ENCODE measurements at places on chromosomes 4 and X.

- DNase-seq = no peak
Observed at GRCh38 chr4:3911252-3911856, 145.2 kb downstream of the ADRA2C start.

- no peak for DNase-seq
Observed at GRCh38 chr4:90163872-90164271, 36.7 kb downstream of the CCSER1 start.

DNA sequence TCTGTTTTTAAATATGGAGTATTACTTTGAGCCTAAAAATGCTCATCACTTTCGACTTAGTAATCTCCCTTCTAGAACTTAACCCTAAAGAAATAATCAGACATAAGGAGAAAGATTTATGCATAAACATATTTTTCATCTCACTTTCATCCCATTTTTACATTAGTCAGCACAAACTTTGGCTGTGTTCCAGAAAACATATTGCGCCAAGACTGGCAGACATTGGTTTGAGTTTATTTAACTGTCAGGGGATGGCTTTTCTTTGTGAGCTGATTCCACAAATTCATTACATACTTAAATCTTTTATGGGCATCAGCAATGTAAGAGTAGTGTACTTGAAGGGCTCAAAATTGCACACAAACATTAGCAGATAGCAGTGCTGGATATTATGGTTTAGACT lies 23.7 kb downstream of the MAOA start:
- no peak for DNase-seq

- no peak for DNase-seq
Observed at GRCh38 chr4:78720994-78721677, 55.0 kb upstream of the BMP2K start.

DNA sequence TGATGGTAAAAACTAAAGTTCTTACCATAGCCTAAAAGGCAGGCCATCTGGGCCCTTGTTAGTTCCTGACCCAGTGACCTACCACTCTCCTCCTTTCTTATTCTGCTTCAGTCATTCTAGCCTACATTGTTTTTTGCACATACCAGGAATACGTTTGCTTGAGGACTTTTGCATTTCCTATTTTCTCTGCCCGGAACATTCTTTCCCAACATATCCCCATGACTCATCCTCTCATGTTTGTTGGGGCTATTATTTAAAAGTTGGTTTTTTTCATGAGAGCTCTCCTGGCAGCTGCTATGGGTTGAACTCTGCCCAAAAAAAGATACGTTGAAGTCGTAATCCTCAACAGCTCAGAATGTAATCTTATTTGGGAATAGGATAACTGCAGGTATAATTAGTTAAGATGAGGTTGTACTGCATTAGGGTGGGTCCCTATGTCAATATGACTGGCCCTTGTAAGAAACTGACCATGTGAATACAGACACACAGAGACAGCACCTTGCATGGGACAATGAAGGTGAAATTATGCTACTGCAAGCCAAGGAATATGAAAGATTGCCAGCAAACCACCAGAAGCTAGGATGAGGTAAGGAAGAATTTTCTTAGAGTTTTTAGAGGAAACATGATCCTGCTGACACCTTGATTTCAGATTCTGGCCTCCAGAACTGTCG lies 138.3 kb upstream of the PDHA2 start:
- DNase-seq = no peak

- no peak for DNase-seq
Observed at GRCh38 chr4:11053601-11054220, 369.1 kb upstream of the CLNK start.

GRCh38 chr4:182502064-182502463 lies 258.9 kb downstream of the TENM3 start:
- no peak for DNase-seq

- DNase-seq = no peak
Observed at GRCh38 chr4:30630431-30630830, 89.7 kb upstream of the PCDH7 start.

DNA sequence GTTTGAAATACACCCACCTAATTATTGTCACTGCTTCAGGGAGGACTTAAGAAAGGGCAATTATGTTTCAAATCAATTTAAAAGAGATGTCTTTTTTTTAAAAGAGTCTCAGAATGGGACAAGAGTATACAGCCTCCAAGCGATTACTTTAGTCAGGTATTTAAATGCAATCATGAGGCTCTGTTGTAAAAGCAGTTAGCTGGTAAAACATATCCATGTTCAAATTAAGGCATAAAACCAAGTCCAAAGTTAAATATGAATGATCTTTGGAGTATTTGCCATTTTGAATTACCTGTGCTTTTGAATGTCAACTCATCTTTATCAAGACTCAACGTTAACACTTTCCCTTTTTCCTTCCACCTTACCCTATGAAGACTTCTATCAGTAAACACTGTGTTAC lies 13.7 kb downstream of the RPS6KA6 start:
- no peak for DNase-seq

GRCh38 chrX:119942831-119943184 lies 743 bp downstream of the NKAP start:
- no peak for DNase-seq

DNA sequence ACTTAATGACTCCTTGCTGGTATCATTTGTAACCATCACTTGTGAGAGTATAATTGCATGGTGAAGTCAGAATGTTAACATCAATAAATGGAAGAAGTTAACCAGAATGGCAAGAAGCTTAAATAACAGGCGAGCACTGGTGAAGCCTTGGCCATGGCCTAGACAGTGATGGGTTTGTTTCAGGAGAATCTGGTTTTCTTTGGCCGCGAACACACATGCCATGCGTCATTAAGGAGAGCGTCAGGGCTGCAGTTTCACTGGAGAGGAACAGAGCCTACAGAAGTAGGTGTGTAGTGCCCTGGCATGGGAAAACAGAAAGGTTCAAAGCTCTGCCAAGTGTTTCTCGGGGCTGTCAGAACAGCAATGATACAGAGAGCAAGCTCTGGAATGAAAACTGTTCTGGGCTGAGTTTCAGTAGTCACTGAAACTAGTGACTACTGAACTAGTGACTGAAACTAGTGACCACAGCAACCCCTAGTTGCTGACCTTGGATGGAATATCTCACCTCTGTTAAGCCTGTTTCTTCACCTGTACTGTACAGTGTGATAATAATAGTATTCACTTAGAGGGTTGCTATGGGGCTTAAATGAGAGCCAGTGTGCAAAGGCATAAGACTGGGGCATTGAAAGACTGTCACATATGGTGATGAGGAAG lies 93.8 kb downstream of the C4orf51 start:
- no peak for DNase-seq

- no peak for DNase-seq
Observed at GRCh38 chr4:95572304-95572991, 23.7 kb upstream of the UNC5C start.

- no peak for DNase-seq
Observed at GRCh38 chr4:16783119-16783518, 115.3 kb downstream of the LDB2 start.

- DNase-seq = no peak
Observed at GRCh38 chr4:101833480-101833879, 43.0 kb downstream of the BANK1 start.

DNA sequence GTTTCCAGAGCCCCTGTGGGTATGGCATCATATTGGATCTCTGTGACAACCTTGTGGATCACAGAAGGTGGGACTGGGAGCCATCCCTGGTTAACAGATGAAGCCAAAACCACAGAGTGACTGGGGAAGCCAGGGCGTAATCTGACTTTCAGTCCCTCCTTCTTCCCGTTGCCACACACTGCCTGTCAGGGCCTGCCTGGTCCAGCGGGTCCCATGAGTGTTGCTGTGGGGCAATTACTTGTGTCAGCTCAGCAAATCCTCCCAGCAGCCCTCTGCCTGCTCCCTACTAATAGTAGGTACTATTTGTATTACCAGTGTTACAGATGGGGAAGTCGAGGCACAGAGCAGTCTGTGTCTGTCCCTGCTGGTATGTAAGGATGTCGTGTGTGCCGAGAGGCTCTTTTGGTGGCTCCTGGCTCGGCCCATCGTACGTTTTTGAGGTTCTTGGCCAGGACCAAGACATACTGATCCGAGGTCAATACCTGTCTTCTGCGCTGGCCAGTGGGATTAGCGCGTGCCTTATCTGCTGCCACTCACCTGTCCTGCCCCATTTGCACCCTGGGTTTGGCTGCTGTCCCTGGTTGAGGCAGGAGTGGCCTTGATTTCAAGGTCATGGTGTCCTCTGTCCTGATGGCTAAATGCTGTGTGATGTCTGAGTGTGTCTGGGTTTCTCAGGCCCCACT lies 5.7 kb downstream of the NSG1 start:
- DNase-seq = no peak

- no peak for DNase-seq
Observed at GRCh38 chr4:181807771-181808170, 435.4 kb upstream of the TENM3 start.

DNA sequence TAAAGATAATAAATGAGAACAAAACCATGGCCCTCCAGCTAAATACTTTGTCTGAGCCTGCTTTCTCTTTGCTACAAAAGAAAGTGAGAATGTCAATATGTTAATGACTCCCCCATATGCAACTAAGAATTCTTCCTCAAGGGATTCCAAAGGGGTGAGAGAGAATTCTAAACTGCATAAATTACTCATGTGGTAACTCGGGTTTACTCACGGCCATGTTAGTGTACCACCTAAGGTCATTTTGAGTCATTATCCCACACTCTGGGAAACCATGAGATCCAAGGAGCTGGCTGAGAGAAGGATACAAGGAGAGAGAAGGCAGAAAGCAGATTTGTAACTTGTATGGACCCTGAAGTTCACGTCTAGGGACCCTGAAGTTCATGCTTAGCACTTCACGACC lies 190.3 kb downstream of the DHX15 start:
- no peak for DNase-seq

- DNase-seq = no peak
Observed at GRCh38 chr4:112279025-112279881, 6.5 kb downstream of the TIFA start.
